ENCODE measurements at places on chromosomes 4 and X. TPM values are rescaled to one million over a fixed set of nuclear protein-coding genes. Genes with fewer than 3 reads are reported as not detected.

The FNIP2 gene
- total RNA-seq: 17.6 TPM

The ARMCX6 gene
- total RNA-seq: 39.9 TPM

The HEPH gene
- total RNA-seq: not detected

The USP51 gene
- 1.4 TPM for total RNA-seq

The PCYT1B gene
- 4.3 TPM for total RNA-seq

The PHOX2B gene
- total RNA-seq: 0.13 TPM

The ZAR1 gene
- total RNA-seq: 0.28 TPM

The SHOX gene
- not detected for total RNA-seq

The UCHL1 gene
- 908 TPM for total RNA-seq

DNA sequence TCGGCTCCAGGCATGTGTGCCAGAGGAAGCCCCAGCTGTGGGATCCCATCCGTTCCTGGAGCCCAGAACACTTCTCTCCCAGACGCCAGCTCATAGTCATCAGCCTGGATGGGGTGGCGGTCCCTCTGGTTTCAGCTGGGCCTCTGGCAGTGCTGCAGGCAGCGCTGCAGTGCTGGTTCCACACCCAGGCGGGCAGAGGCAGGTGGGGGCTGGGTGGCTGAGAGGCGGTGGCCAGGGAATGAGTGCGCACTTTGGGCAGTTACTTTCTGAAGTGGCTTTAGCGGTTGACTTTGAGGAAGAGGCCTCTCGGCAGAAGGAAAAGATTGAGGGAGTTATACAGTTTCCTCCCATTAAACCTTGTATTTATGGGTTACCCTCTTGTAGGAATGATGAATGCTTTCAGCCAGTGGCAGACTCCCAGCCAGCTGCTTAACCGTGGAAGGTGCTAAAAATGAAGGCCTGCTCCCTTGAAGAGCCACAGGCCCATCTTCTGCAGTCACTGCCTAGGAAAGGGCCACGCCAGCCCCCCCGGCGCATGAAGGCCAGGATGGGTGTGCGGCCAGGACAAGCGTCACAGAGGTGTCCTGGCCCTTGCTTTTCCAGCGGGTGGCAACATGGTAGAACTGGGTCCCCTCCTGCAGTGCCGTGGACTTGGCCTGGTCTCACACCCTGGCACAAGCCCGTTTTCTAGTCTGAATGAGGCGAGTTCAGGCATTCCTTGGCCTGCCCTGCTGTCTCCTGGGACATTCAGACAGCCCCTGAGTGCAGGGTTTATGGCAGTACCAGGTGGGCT, 9.9 kb downstream of the TADA2B start:
- no peak overlapping the region for H3K4me3 ChIP-seq
- H3K36me3 ChIP-seq: peaks cover 16% of the 10 kb centered on the region
- no peak for DNase-seq
- no peak overlapping the region for H3K27ac ChIP-seq

DNA sequence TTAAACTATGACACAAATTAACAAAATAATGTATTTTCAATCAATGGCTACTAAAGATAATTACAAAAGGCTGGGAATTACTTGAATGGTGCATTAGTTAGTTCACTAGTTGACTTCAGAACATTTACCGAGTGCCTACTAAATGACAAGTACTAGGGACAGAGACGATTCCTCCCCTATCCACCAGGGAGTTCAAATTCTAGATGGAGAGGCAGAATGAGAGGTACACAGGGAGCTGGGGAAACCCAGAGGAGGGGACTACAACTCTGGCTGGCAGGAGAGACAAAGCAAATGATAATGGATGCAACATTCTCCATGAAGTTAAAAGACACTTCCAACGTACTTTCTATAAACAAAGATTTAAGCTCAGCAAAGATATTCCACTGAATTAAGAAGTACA, 43.1 kb upstream of the MCF2 start:
- H3K27me3 ChIP-seq: no peaks in the 10 kb centered on the region
- H3K4me3 ChIP-seq: no peak overlapping the region
- peaks cover 12% of the 10 kb centered on the region for H3K36me3 ChIP-seq
- H3K4me1 ChIP-seq: no peaks in the 10 kb centered on the region
- no peak overlapping the region for H3K27ac ChIP-seq

GRCh38 chr4:27096142-27096824, 235.6 kb downstream of the STIM2 start:
- H3K4me1 ChIP-seq: no peaks in the 10 kb centered on the region
- H3K27ac ChIP-seq: no peak overlapping the region
- H3K27me3 ChIP-seq: no peaks in the 10 kb centered on the region

DNA sequence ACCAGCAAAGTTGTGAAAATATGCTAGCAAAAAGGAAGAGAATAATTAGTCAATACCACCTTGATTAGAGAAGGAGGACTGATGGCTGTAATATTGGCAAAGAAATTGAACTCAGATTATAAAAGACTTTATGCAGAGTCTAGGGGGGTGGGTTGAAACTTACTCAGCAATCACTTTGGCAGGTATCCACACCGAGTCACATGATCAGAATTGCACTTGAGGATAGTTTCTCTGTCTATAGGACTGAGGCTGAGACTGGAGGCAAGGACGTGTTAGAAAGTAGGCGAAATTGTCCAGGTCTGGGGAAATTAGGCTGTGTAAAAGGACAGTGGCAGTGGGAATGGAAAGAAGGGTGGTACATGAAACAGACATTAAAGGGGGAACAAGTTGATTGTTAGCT, 284.4 kb downstream of the ARHGAP24 start:
- H3K4me3 ChIP-seq: no peak overlapping the region
- H3K27ac ChIP-seq: no peak overlapping the region
- H3K36me3 ChIP-seq: no peaks in the 10 kb centered on the region

DNA sequence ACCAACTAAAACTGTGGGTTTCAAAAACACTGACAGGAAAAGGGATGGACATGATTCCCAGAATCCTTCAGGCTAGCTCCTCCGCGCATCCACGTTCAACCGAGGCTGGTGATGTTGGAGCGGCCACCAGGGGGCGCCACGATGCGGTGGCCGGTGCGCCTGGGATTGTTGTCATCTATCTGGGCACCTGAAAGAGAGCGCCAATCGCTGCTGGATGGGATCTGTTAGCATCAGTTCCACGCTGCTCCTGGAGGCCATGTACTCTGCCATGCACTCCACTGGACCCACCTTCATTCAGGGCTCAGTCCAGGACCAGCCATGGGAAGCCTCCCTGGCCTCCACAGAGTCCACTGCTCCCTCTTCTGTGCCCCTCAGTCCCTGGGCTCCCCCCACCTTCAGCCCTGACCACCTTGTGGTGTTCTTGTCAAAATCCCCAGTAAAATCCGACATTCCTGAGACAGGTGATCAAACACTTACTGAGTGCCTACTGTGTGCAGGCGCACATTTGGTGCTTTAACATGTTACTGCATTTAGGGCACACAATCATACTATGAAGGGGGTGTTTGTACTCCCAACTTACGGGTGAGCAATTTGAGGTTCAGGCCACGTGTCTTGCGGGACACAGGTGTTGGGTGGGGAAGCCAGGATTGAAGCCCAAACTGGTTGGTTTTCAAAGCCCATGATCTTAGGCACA, 71.1 kb downstream of the CRMP1 start:
- H3K27me3 ChIP-seq: no peaks in the 10 kb centered on the region
- peaks cover 38% of the 10 kb centered on the region for H3K36me3 ChIP-seq
- DNase-seq: peak; percentile 47
- H3K4me3 ChIP-seq: no peak overlapping the region
- H3K27ac ChIP-seq: no peak overlapping the region

DNA sequence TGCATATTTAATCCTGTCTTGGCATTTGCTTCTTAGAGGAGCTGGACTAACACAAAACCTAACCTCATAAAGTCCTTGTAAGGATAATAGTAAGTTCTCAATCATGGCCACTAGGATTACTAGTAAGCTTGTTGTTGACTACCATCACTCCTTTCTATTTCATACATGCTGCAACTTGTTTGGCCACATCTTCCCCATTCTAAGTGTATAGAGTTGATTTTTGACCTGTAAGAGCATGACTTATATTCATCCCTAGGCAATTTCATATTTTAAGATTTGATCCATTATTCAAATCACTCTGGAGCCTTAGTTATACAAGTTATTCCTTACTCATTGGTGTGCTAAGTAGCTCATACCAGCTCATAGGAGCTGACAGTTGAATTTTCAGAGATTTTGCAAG, 109.4 kb downstream of the EFHC2 start:
- H3K27me3 ChIP-seq: no peaks in the 10 kb centered on the region
- DNase-seq: no peak
- no peak overlapping the region for H3K27ac ChIP-seq
- H3K36me3 ChIP-seq: no peaks in the 10 kb centered on the region

DNA sequence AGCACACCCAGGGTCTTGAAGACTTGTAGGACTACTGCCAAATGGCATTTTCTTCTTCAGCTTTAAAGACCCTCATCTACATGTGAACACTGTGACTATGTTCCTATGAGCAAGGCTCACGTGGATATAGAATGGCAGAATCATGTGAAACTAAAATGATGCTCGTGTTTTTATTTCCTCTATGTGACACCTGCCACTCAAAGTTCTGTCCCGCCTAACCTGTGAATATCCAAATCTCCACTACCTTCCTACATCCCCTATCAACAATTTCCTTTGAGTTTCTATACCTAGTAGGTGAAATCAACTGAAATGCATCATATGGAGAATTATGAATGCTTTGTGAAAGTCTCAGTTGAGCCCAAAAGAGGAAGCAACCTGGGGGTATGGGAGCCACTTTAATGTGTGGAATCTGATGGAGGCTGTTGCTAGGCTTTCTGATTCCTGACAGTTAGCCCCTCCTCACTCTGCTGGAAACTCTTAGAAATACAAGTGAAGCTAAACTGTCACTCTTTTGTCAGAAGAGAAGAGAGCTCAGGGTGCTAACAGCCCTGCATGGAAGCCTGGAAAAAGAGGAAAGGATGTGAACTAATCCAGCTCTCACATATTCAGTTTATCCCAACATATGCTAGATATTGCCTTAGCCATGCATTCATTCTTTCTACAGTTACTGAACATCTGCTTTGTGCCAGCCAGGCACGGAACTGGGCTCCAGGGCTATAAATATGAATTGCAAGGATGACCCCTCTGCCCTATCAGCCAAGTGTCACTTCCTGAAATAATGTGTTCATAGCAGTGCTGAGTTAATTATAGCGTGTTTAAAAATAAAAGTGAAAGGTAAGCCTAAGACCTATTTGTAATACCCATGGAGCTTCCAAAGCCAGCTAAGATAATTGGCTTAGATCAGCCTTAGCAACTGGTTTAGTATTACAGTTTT, 11.0 kb downstream of the LHFPL1 start:
- no peaks in the 10 kb centered on the region for H3K4me1 ChIP-seq
- H3K36me3 ChIP-seq: no peaks in the 10 kb centered on the region
- H3K27ac ChIP-seq: no peak overlapping the region
- DNase-seq: no peak
- no peak overlapping the region for H3K4me3 ChIP-seq
- no peaks in the 10 kb centered on the region for H3K27me3 ChIP-seq

GRCh38 chrX:147476008-147476407, 435.7 kb upstream of the FMR1 start:
- H3K4me3 ChIP-seq: no peak overlapping the region
- H3K27ac ChIP-seq: no peak overlapping the region
- peak; percentile 25 for DNase-seq
- H3K27me3 ChIP-seq: no peaks in the 10 kb centered on the region

DNA sequence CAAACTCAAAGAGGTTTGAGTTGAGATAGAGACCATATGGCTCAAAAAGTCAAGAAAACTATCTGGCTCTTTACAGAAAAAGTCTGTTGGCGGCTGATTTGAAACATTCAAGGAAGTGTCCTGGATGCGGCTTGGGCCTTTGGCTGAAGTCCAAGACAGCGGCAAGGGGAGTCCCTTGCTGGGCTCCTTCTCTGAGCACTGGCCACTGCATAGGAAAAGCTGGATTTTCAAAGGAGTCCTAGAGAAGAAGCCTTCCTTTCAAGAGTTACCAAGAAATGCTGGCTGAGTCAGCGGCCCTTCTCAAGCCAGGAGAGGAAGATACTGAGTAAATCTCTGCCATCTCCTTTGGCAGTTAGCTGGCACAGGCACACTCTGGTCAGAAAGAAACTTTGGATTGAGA, 12.1 kb downstream of the APLN start:
- H3K27ac ChIP-seq: no peak overlapping the region
- H3K36me3 ChIP-seq: no peaks in the 10 kb centered on the region
- no peak for DNase-seq
- H3K27me3 ChIP-seq: no peaks in the 10 kb centered on the region
- H3K4me3 ChIP-seq: no peak overlapping the region

GRCh38 chr4:2797545-2798305, 4.8 kb downstream of the SH3BP2 start:
- DNase-seq: no peak
- H3K36me3 ChIP-seq: no peaks in the 10 kb centered on the region
- H3K4me3 ChIP-seq: no peak overlapping the region
- H3K4me1 ChIP-seq: peaks cover 26% of the 10 kb centered on the region
- no peaks in the 10 kb centered on the region for H3K27me3 ChIP-seq

DNA sequence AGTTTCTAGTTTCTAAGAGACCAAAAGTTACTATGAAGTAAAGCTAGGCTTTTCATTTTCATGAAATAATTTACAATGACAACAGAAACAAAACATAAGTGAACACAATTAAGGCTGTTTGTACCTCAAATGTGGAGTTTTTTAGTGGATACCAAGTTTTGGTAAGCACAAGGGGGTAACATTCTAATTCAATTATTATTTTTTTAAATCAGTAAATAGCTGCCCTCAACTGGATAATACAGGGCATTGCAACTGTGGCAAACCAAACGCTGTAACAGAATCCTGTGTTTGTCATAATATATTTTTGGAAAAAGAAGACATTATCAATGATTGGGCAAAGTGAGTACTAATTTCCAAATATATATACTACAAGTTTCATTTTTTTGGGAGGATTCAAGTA, 150.3 kb downstream of the FBXW7 start:
- no peaks in the 10 kb centered on the region for H3K27me3 ChIP-seq
- H3K27ac ChIP-seq: no peak overlapping the region
- H3K4me3 ChIP-seq: no peak overlapping the region
- DNase-seq: peak; percentile 25
- H3K4me1 ChIP-seq: peaks cover 3% of the 10 kb centered on the region

- H3K27ac ChIP-seq: no peak overlapping the region
- no peaks in the 10 kb centered on the region for H3K27me3 ChIP-seq
- no peak for DNase-seq
- H3K36me3 ChIP-seq: no peaks in the 10 kb centered on the region
- no peaks in the 10 kb centered on the region for H3K4me1 ChIP-seq
- no peak overlapping the region for H3K4me3 ChIP-seq
Observed at GRCh38 chr4:112593438-112594133, 43.1 kb downstream of the ZGRF1 start.

GRCh38 chr4:39933671-39934590, 43.8 kb downstream of the PDS5A start:
- DNase-seq: peak; percentile 37
- no peaks in the 10 kb centered on the region for H3K36me3 ChIP-seq
- peaks cover 33% of the 10 kb centered on the region for H3K4me1 ChIP-seq
- no peaks in the 10 kb centered on the region for H3K27me3 ChIP-seq

GRCh38 chr4:168515222-168516011, 18.6 kb downstream of the PALLD start:
- no peaks in the 10 kb centered on the region for H3K27me3 ChIP-seq
- no peak overlapping the region for H3K4me3 ChIP-seq
- no peaks in the 10 kb centered on the region for H3K36me3 ChIP-seq
- H3K4me1 ChIP-seq: no peaks in the 10 kb centered on the region
- no peak overlapping the region for H3K27ac ChIP-seq
- DNase-seq: no peak
